Activated CD4-positive, alpha-beta T cell treated with anti-CD3 and anti-CD28 coated beads for 36 hours (primary cell): ENCODE measurements at places on chromosomes 3 and 15.
A peak's percentile ranks its signal among the peaks of the same experiment; 100 is the strongest.

DNA sequence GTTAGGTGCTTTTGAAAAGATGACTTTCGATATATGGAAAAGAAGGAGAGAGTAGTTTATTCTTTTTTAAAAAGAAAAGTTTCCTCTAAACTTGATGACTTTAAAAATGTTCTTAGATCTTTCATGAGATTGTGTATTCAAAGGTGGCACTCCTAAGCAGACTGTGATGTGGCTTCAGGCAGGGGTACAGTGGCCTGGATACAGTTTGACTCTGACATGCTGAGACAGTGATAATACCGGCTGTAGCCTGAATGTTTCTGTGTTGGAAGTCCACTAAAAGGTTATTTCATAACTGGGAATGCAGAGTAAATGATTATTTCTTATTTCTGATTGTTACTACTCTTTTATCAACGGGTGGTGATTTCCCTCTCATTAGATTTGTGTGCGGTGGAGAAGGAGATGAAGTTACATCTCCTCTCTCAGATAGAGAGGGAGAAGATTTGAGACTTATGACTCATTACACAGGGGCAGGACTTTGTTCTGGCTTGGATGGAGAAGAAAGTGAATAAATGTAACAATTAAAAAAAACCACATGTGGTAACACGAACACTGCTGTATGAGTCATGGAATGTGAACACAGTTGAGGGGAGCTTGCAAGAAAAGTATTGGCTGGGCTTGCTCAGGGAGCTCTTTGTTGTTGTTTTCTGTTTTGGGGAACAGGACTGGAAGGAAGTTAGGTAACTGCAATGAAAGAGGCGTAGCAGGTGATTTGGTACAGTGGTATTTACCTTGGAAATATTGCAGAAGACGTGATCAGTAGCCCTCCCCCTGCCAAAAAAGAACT lies 21.6 kb downstream of the SPTSSB start:
- DNase-seq = peak; percentile 32

- no peak for DNase-seq
Measured at GRCh38 chr3:194129581-194130133, 6.3 kb upstream of the HES1 start.

- no peak for DNase-seq
Measured at GRCh38 chr3:24167429-24167828, 222.3 kb downstream of the NR1D2 start.

- no peak for DNase-seq
Measured at GRCh38 chr15:36803773-36804172, 224.3 kb downstream of the CDIN1 start.

DNA sequence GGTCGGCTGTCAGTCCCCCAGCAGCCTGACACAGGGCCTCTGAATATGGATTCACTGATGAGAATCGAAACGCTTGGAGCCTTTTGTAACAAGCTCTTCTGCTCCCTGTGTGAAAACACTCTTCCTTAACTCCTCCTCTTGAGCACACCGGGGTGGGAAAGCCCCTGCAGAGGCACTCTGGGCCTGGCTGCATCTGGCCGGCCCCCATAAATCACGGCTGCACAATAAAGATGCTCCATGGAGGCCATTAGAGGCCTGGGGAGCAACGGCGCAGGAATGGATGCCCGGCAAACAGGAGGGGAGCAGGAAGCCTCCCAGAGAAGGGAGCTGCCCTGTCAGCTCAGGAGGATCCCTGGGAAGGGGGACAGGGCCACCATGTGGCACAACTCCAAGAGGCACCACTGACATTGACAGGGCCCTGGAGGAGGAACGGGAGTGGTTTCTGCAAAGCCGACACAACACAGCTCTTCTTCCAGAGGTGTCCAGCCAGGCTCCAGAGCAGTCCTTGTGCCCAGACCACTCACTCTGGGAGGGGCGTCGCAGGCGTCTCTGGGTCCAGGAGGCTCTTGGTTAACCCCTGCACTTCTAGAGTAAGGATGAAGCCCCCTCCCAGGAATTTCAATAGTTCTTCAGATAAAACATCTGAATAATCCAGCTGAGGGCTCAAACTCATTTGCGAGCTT lies 509.3 kb upstream of the PPP2R3A start:
- DNase-seq = no peak

DNA sequence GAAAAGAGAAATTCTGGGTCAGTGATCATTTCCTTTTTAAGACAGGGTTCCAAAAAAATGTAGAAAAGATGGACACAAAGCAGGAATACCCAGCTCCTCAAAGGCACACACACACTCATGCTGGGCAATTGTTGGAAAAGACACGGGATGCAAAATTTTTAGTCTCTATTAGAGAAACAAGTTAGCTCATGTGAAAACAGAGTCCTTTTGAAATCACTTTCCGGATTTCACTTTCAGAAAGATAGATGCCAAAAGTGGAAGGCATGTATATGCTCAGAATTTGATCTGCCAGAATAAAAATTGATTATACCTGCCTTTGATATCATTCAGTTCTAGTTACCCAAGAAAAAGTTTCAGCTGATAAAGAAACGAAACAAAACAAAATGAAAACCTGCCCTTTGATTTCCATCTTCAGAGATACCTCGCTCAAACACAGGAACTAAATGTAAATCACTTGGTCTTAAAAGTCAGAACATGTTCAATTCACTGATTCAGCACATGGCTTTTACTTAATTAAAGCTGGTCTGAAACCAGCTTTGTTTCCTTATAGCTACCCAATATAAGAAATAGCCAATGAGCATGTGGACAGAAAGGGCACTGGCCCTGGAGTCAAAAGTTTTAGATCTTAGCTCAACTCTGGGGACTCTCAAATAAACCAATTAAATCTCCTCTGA lies 52.8 kb downstream of the PLD1 start:
- no peak for DNase-seq

DNA sequence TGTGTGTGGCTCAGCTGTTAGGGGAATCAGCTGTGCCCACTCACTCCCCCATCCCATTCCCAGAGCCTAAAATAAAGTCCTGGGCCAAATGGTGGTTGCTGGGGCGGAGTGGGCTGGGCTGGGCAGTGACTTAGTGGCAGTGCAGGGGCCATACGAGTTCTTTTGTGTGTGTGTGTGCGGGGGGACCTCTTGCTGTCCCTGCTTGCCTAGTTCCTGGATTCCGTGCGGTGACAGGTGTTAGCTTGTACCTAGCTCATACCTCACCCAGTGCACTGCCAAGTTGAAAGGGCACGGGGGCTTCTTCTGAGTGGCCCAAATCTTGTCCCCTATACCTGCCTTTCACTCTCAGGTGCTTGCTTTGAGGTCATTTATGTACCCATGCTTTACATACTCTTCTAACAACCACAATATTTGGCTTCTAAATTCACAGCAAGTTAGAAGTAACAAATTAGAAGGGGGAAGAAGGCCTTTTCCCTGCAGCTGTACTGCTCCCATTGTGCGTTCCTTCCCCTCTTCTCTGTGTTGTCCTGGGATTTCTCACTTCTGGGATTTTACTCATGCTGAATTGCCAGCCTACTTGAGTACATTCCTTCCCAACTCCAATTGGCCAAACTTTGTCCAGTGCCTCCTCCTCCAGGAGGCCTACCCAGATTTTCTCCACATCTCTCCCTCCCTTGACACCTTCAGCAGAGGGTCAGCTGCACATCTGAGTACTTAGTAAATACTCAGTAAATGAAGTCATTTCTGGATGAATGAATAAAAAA lies 66.3 kb upstream of the POLG start:
- DNase-seq = no peak

- no peak for DNase-seq
Measured at GRCh38 chr3:42043099-42043813, 47.9 kb upstream of the TRAK1 start.

GRCh38 chr3:161219495-161219894 lies 1.6 kb upstream of the NMD3 start:
- no peak for DNase-seq

DNA sequence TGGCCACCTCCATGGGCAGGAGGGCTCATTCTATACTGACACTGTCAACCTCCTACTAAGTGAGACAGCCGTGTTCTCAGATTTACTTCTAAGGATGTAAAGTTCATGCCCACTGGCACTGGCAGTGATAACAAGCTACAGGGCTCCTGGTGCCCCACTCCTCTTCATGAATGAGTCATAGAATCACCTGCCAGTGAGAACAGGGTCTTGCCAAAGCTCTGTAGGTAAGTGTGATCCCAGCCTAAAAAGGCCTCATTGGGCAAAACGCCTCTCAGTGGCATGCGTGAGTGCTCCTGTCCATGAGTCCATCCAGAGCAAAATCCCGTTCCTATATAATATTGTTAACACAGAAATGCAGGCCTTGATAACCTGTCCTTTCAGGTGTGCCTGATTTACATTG lies 17.4 kb downstream of the PXYLP1 start:
- DNase-seq = no peak

GRCh38 chr3:106299300-106300098 lies 430.7 kb upstream of the CBLB start:
- peak; percentile 39 for DNase-seq

- DNase-seq = no peak
Measured at GRCh38 chr15:85837881-85838280, 43.2 kb upstream of the KLHL25 start.

DNA sequence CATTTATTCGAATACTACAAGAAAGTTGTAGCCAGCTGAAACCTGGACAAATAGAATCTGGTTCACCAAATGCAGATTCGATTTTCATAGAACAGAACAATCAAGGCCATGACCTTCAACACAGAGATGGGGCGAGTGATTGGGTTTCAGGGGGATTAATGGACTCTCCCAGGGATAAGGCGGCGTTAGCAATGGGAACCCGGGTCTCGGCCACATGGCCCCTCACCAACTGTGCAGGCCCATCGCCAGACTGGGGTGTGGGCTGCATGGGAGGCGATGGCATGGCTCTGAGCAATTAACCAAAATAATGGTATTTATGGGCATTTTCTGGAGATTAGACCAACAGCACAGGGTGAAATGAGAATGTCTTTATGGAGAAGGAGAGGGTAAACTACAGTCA lies 34.2 kb downstream of the VGLL4 start:
- DNase-seq = no peak

DNA sequence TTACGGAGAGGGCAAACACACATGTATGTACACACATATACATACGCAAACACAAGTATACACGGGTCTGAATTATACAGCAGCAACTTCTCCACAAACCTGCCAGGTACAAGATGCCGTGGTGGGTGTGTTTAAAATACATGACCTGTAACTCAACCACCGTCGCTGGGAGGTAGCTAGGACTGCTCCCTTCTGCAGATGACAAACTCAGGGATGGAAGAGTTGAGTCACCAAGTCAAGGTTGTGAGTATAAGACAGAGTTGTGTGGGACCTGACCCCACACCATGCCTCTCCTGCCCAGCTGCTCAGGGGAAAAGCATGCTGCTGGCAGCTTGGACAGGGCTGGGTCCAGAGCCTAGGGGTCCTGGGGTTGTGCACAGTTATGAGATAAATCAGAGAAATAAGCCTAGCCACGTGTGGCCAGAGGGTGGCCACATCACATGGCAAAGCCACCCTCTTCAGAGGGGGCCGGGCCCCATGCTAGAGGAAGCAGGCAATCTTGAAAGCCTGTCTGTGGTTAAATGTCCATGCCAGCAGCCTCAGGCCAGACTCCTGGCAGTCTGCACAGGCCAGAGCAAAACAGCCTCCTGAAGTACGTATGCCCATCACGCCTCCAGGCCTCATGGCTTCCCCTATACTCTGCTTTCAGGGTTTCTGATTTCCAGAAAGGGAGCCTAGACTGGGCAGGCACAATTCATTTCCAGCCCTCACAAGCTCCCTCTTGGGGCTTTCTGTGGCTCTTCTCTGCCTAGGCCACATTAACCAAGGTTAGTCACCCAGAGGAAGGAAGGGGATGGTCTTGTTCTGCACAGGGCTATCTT lies 107.7 kb upstream of the RPL32 start:
- peak; percentile 78 for DNase-seq

- DNase-seq = no peak
Measured at GRCh38 chr3:46489875-46490274, 7.9 kb upstream of the RTP3 start.

DNA sequence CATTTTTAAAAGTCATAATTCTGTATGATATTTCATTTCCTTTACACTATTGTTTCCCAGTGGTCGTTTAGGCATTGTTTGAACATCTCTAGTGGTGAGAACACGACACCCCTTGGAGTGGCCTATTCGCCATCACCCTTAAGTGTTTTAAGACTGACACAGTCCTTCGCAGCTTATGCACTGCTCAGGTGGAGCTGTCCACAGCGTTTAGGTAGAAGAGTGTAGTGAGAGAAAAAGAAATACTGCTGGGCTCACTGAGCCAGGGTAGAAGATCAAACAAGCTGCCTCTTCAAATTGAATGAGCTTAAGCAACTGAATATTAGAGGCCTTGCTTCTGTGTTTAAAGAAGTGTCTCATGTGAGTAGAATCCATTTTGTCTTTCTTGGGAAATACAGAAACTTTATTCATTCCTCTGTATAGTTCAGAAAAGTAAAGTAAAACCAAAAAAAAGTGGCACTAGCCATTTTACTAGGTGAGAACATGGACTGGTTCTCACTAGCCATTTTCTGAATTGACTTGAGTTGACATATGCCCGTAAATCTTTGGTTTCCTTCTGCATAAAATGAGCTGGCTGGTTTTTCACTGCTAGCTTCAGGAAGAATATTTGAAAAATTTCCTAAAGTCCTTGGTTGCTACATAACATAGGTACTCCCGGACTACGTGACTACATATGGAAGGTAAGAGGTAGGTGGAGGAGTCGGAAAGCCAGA lies 155.9 kb downstream of the P3H2 start:
- DNase-seq = no peak

DNA sequence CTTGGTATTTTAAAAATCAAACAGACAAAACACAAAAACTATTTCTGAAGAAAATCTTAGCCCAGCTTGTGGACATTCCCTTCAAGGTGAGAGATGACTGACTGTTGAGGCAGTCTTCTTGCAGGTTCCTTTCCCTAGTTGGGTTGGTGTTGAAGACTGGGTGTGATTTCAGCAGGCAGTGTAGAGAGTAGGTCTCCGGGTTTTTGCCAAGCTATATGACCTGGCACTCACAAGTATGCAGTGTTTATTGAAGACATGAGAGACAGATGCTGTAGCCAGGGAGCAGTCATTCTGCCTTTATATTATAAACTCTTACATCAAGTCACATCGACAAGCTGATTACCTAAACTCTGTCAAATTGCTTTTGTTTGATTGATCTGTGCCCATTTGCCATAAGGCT lies 17.5 kb downstream of the SENP8 start:
- no peak for DNase-seq

GRCh38 chr3:40078590-40078989 lies 230.9 kb upstream of the EIF1B start:
- no peak for DNase-seq

DNA sequence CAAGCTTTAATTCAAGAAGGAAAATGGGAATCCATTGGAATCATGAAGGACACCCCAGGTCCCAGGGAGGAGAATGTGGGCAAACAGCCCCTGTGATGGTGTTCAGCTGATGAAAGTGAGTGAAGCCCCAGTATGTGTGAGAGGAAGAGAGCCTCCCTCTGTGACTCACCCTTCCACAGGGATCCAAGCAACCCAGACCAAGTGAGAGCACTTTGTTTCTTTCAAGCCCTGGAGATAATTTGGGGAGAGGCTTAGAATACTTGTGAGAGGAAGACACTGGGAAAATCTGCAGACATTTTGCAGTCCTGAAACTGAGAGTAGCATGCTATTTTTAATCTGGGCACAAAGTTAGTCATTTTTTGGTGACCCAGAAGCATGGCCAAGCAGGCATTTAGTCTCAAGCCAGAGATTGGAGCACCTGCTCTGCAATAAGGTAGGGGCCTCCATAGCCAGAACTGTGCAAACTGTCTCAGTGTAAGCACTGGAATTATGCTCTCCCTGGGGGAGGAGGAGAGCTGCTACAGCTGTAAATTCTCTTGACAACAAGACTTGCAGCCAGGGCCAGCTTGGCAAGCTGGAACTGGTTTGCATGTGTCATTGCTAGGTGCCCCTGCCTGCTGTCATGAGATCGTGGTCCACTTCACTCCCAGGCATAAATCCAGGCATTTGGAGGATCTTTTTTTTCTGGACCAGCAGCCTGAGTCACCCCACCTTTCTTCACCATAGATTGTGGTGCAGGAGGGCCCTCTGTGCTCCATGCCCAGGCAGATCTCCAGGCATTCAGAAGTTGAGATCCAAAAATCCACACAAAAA lies 537.8 kb upstream of the DPPA4 start:
- no peak for DNase-seq
